ENCODE measurements at places on chromosomes 7 and 10.

DNA sequence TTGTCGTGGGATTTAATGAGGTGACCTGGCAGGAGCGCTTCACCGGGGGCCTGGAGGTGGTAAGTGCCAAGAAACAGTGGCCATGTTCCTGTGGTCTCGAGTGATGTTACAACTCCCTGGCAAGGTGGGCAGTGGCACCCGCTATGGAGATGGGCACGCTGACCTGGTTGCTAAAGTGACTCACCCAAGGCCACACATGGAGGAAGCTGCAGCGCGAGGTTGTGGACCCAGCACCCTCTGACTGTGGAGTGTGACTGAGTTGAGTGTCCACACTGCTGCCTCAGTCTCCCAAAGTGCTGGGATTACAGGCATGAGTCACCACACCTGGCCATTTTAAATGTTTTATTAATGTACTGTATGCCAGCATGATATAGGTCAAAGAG lies 73.2 kb downstream of the RGS10 start:
- no peak for DNase-seq

- no peak for DNase-seq
These were observed 318.0 kb downstream of the PAXIP1 start for GRCh38 chr7:154684666-154685563.

DNA sequence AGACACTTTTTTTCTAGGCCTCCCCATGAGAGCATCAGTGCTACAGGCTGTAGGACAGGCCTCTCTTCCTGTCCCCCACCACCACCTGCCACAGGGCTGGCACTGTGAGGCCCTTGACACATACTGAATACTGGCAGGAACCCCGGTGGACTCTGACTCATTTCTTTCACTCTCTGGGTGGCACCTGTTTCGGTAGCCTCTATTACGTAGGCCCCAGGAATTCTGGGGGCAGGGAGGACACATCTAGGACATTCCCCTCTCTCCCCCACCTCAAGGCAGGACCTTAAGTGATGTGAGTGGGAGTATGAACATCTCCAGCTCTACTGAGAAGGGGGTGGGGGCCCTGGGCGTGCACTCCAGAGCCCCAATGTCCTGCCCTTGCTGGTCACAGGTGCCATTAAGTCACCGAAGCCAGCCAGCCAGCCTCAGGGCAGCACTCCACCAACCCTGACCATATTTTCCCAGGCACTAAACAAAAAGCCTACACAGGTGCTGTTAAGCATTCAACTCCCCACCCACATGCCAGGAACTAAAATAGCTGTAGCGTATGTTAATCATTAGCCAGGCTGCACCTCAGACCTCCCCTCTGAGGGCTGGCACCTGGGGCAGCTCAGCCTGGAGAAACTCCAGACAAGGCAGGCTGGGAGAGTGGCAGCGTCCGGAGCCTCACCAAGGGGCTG lies 8.9 kb downstream of the ANXA11 start:
- DNase-seq = peak; percentile 66

DNA sequence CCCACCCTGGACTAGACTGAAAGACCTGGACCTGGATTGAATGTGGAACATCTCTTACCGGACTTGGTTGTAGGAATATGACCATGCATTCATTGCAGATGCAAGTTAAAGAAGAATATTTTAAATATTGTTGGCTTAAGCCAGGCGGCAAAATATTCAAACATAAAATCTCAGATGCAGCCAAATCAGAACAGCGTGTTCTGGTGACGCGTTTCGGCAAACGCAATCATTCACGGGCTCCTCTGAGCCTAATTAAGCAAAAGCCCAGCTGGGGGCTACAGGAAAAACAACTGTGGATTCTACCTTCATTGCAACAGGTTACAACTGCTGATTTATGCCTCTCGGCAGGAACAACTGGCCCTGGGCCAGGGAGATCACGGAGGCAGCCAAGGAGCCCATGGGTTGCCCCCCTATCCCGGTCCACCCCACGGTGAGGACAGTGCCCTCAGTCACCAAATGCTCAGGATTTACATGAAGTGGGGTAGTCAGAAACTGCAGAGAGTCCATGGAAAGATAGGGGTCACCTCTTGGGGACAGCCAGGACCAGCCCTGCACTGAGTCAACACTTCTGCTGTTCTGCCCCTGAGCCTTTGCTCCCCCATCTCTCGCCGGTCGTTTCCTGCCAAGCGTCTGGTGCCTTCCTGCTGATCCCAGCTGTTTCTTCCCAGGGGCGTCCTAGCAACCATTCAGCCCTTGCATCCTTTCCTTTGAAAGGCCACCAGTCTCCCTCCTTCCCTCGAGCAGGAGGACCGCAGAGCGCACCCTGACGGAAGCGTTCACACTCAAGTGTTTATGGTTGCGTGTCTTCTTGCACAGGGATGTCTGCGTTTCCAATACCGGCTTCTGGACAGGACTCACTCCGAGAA lies 64.4 kb upstream of the SFMBT2 start:
- DNase-seq = no peak

DNA sequence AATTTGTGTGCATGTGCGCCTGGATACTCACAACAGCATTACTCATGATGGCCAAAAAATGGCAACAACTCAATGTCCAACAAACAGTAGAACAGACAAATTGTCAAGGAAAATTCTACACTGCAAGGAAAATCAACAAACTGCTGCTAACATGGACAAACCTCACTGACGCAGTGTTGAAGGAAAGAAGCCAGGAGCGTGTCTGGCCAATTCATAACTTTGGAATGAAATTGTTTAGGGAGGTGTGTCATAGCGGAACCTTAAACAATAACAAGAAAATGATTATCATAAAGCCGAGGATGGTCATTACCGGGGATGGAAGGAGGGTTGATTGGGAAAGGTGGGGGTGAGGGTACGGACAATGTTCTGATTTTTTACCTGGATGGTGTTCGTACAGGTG lies 29.1 kb downstream of the ALOX5 start:
- DNase-seq = no peak

GRCh38 chr10:100490531-100490930 lies 27.7 kb downstream of the WNT8B start:
- DNase-seq = no peak

DNA sequence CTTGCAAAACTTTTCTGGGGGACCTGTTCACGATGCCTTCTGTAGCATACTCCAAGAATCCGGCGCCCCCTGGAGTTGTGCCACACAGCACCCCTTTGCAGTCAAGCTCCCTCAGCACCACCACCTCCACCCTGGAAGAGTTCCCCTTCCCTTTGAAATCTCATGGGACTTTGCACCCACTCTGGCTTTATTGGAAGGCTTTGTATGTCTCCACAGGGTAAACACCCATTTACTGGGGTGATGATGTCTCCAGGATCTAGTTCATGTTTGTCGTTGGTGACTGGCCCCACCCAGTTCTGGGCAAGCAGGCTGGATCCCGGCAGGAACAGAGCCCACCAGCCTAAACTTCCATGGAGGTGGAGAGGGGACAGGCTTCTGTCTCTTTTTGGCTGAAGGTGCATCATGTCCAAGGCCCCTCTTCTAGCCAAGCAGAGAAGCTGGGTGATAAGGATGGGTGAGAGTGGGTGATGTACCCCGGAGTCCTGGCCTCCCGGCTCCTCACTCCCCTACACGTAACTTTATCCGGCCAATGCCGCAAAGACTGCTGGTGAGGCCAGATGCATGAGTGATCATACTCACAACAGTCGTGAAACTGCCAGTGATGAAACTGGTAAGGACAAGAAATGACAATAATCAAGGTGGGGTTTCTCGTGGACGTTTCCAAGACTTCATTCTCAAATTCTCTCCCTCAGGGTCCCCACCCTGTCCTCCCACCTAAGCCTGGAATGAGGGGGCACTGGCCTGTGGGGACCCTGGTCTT lies 695 bp upstream of the CLDN4 start:
- DNase-seq = no peak

GRCh38 chr7:76343931-76344321 lies 14.9 kb downstream of the YWHAG start:
- DNase-seq = no peak

GRCh38 chr7:81460250-81461045 lies 309.4 kb downstream of the HGF start:
- no peak for DNase-seq

DNA sequence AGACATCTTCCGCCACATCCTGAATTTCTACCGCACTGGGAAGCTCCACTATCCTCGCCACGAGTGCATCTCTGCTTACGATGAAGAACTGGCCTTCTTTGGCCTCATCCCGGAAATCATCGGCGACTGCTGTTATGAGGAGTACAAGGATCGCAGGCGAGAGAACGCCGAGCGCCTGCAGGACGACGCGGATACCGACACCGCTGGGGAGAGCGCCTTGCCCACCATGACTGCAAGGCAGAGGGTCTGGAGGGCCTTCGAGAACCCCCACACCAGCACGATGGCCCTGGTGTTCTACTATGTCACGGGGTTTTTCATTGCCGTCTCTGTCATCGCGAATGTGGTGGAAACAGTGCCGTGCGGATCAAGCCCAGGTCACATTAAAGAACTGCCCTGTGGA lies 1.9 kb downstream of the KCND2 start:
- no peak for DNase-seq

DNA sequence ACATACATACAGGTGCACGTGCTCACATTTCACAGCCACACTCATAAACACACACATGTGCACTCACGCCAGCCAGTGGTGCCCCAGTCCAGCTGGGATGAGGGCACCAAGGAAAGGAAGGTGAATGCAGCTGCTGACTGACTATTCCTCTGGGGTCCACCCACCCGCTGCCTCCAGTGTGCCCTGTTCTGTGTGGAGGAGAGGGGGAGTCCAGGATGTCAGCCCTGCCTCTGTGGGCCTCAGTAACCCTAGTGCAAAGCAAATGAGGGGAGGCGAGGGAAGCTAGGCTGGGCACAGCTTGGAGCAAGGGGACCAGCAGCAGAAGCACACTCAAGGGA lies 57.6 kb downstream of the YKT6 start:
- DNase-seq = no peak

- DNase-seq = no peak
These were observed 47.9 kb downstream of the FHIP2A start for GRCh38 chr10:114869520-114869892.

- no peak for DNase-seq
These were observed 77.9 kb downstream of the PARD3 start for GRCh38 chr10:34736976-34737771.

- DNase-seq = peak; percentile 98
These were observed at the start of gene VDAC2 for GRCh38 chr10:75210282-75211006. VDAC2 (plus strand) TSS chr10:75210796; CDS start chr10:75211159, 363 bp downstream.

- DNase-seq = no peak
These were observed 61.0 kb upstream of the INSYN2A start for GRCh38 chr10:127257395-127257794.

DNA sequence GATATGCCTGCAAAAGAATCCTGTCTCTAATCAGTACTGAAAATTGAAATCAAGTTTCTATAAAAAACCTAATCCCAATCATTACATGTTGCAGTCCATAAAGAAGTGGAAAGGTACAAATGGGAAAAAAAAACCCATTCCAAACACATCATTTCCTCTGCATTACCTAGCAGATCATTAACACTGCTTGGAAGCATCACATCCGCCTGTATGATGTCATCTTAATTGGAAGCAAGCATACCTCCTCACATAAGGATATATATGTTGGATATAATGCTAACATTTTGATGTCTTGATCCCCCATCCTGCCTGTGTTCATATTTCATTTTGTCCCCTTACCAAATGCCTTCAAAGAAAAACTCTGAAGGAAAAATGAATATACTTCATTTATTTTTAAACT lies 241.3 kb upstream of the AOAH start:
- DNase-seq = no peak

DNA sequence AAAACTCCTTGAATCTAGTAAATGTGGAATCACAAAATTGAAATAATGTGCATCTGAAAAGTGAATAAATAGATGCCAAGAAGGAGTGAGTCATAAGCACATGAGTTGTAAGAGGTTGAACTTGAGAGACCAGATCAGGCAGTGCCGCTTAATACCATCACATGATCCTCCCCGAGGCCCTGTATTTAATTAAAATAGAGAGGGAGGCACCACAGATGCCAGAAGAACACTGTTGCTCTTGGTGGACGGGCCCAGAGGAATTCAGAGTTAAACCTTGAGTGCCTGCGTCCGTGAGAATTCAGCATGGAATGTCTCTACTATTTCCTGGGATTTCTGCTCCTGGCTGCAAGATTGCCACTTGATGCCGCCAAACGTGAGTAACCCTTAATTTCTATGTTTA lies at the start of gene GPNMB:
TSS of gene GPNMB (plus strand) at position 221 of the 400 bp plus-strand sequence. CDS start at position 304, 83 bp downstream.
- DNase-seq = no peak

DNA sequence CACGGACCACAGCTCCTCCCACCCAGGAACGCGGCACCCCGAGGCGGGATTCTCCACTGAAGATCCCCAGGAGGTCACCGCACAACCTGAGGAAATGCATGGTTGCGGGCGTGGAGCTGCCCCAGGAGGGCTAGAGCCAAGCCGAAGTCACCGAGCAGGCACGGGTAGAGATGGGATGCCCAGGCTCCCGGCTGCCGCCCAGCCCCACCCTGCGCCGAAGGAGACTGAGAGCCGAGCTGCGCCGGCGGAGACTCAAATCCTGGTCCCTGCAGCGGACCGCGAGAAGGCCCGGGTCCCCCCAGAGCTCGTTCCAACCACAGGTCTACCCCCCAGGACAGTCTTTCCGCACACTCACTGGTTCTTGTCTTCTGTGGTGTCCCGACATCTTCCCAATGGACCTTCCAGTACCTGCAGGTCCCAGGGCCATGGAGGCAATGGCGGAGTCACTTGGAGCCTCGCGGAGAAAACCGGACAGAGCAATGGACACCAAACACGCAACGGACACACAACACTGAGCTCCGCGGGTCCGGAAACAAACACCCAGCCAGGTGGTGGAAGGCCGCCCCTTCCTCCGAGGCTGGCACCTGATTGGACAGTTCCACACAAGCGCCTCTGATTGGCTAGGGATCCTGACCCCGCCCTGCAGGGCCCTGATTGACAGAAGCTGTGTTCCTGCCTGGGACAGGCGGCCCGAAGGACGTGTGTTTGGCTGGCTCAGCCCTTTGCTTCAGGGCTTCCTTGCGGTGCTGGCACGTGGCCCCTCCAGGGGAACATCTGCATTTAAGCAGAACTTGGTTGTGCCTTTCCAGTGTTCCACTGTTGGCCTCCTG lies 331.9 kb upstream of the NUPR2 start:
- DNase-seq = no peak

DNA sequence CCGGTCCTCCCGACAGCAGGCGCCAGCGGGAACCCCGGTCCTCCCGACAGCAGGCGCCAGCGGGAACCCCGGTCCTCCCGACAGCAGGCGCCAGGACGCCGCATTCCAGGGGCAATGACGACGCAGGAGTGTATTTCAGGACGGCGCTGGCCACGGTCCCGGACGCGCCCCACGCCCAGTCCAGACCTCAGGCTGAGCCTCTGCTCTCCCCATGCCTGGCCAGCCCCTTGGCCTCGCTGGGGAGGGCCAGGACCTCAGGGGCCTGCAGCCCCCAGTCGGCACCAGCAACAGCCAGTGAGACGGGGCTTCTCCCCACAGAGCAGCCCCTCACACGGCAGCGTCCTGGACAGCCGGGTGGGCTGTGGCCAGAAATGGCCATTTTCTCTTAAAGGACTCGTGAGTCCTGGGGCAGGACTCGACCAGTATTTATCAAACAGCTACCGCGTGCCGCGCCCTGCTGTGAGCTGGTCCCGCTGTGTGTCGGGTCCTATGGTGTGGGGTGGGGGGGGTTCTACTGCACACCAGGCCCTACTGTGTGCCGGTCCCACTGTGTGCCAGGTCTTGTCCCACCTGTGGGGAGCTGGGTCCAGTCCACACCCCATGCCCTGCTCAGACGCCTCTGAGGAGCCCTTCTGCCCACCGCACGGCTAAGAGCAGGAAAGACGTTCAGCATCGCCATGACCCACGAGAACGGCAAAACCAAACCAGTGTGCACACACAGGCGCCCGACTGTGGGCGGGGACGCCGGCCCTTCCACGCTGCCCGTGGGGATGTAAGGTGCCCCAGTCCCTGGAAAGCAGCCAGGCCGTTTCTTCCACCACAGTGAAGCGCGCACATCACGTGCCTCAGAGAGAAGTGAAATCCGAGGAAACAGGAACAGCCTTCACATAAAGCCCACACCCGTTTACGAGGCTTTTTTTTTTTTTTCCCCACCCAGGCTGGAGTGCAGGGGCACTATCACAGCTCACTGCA lies 33.3 kb downstream of the GET4 start:
- DNase-seq = peak; percentile 30
